AML-193 (cell line): ENCODE measurements at places on chromosomes 2 and 18.
A peak's percentile ranks its signal among the peaks of the same experiment; 100 is the strongest.

GRCh38 chr2:232013701-232014353 is 52.3 kb downstream of the DIS3L2 start:
- DNase-seq: peak; percentile 40

- peak; percentile 32 for DNase-seq
Observed at GRCh38 chr2:217790195-217790594, 212.6 kb downstream of the TNS1 start.

DNA sequence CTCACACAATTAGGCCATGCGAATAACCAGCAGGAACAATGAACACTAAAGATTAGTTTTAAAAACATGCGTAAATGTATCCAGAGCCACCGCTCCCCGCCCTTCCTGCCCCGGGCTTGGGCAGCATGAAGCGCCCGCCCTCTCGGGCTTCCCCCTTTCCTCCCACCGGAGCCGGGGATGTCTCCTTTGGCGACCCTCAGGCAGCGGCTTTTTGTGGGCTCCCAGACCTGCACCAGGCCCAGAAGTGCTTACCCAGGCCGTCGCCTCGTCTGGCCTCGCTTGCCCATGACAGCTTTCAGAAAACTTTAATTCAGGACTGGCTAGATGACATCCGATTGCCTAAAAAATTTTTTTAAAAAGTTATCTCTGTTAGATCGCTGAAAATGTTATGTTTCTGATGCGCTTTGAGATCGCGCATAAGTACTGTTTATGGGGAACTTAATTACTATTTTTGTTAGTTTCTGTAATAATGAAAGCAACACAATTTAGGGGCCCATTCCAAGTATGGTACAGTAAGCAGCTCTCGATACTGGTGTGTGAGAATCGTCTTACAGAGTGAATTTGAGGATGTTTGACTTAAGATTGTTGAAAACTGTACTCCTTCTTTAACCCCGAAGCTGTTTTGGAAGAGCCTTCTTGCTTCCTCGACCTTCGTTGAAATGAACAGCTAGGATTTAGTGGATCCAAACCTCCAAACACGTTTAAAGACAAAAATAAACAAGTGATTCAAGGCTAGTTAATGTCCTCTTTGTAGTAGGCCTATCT is 1.1 kb downstream of the MAP3K20 start:
- no peak for DNase-seq

- no peak for DNase-seq
Observed at GRCh38 chr2:238859636-238860347, 11.9 kb downstream of the TWIST2 start.

GRCh38 chr2:219533930-219534661 is 9.5 kb downstream of the CHPF start:
- no peak for DNase-seq

DNA sequence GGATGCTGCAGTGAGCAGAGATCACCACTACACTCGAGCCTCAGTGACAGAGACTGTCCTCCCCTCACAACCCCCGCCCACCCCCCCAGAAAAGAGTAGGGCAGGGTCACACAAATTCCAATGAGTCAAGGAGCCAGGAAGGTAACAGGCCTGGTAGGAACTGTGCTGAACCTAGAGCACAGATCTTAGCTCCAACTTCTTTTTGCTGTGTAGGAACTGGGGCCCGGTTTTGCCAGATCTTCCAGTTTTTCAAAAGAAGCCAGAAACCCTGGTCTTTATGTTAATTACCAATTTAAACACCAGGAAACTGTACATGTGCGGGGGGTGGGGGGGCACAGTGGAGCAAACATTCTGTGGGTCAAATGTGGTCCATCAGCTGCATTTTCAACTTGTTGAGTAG is 71.0 kb downstream of the PRPF40A start:
- no peak for DNase-seq

- DNase-seq: no peak
Observed at GRCh38 chr2:145543155-145543554, 1023.2 kb upstream of the ZEB2 start.

DNA sequence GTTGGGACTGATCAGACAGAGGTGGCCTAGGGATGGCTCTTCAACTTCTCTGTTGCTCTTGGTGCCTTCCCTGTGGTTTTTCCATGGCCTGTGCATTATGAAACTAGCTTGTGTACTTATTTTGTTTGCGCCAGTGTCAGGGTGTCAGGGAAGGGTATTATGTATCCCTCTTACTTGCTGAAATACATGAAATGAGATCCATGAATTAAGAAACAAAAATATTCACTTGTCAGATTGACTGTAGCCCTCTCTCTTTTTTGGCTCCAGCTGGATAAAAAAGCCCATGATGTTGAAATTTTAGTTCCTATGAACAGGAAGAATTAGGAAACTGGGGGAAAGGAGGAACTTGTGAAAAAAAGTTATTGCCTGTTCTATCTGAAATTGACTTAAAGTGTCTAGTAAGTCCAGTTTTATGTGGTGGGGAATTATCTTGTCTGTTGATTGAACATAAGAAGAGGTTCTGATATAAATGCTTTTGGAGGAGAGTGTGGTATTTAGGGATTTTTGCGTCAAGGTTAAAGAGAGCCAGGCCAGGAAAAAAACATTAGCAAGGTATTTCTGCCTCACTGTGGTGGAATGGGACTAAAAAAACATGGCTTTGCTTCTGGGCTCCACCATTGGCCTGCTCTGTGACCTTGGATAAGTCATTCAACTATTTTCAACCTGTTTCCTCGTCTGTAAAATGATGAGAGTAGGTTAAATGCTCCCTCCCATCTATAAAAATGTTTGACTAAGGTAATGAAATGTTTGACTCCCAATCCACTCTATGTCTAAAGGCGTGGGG is 12.0 kb downstream of the UGP2 start:
- peak; percentile 50 for DNase-seq

GRCh38 chr2:236340251-236340650 is 76.0 kb upstream of the ASB18 start:
- no peak for DNase-seq

DNA sequence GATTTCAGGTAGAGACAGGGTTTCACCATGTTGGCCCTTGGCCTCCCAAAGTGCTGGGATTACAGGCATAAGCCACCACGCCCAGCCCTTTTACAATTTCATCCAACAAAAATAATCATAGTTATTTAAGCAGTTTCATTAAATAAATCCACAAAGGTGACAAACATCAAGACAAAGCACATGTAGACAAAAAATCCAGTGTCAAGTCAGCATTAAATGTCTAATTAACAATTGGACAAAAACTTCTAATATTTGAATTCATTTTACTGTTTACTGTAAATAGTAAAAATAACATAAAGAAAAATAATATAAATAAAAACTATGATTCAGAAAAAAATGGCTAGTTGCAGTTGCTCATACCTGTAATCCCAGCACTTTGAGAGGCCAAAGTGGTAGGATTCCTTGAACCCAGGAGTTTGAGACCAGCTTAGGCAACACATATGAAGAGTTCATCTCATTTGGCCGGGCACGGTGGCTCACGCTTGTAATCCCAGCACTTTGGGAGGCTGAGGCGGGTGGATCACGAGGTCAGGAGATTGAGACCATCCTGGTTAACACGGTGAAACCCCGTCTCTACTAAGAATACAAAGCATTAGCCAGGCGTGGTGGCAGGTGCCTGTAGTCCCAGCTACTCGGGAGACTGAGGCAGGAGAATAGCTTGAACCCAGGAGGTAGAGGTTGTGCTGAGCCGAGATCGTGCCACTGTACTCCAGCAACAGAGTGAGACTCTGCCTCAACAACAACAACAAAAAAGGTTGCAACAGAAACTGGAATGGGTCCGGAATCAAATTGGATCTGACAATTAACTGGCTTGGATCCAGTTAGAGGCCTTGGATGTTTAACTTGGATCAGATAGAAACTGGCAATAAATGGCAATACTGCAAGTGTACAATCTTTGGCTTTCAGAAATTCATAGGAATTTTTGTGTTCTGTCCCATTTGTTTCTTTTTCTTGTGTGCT is 56.9 kb upstream of the MAT2A start:
- no peak for DNase-seq

- no peak for DNase-seq
Observed at GRCh38 chr2:18924886-18925285, 335.5 kb upstream of the NT5C1B start.

GRCh38 chr2:207202645-207203044 is 36.9 kb upstream of the KLF7 start:
- peak; percentile 2 for DNase-seq

DNA sequence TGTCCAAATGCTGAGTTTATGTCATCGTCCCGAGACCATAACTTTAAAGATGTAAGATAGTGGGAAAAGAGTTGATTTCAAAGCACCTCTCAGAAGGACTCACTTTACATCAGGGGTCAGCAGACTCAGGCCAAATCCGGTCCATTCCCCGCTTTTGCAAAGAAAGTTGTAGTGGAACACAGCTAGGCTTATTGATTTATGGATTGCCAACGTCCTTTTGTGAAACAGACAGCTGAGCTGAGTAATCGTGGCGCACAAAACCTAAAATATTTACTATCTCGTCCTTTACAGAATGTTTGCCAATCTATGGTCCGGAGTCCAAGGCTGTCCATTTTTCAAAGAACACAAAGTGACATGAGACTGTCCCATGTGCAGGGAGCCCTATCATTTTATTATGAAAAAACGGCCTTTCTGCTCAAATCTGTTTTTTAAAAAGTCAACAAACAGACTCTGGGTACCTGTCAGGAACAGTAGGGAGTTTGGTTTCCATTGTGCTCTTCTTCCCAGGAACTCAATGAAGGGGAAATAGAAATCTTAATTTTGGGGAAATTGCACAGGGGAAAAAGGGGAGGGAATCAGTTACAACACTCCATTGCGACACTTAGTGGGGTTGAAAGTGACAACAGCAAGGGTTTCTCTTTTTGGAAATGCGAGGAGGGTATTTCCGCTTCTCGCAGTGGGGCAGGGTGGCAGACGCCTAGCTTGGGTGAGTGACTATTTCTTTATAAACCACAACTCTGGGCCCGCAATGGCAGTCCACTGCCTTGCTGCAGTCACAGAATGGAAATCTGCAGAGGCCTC is at the start of gene IL1RN:
IL1RN (plus strand) TSS at position 754 of the 801 bp plus-strand sequence; CDS start at position 781, 27 bp downstream.
- DNase-seq: peak; percentile 93
